ENCODE measurements at places on chromosomes 16 and 17.
A peak's percentile ranks its signal among the peaks of the same experiment; 100 is the strongest.

- peak; percentile 25 for DNase-seq
Measured at GRCh38 chr17:16987830-16988601, 16.1 kb upstream of the TNFRSF13B start.

DNA sequence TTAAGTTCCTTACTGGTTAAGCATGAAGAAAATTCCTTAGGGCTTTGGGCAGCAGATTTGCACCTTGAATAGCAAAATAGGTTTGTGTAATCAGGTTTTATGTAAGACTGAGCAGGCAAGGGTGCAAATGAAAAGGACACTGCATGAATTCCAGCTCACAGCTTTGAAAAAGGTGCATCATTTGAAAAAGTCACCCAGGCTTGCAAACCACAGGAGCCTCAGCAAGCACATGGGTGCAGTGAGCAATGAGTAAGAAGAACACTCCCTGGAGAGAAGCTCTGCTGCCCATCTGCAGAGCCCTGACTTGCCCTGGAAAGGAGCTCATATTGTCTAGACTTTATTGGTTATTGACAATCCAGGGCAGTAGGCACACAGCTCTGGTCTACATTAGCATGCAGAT, 165.6 kb upstream of the KCNJ16 start:
- DNase-seq: no peak

GRCh38 chr16:80459331-80459777, 81.4 kb upstream of the DYNLRB2 start:
- DNase-seq: no peak

DNA sequence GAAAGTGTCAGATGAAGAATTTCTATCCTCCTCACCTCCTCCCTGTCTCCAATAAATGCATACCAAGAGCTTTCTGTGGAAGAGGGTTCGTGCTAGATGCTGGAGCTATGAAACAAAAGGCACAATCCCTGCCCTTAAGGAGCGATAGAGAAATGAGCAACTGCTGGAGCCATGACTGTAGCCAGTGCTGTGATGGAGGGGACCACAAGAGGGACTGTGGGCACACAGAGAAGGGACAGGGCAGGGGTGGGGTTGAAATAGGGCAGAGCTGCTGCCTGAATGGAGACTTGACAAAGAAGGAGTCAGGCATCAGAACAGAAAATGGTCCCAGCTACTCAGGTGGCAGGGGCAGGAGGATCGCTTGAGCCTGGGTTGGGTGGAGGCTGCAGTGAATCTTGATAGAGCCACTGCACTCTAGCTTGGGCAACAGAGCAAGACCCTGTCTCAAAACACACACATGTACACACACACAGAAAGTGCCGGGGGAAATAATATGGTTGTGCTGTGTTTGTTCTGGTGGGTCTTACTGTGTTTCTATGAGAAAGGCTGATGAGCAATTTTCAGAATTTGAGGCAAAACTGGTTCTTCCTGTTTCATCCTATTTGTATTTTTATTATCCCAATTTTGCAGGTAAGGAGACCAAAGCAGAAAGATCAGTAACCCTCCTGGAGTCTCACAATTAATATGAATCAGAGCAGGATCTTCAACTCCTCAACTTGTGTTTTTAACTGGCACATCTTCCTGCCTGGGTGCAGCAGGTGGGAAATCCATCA, 16.5 kb downstream of the TMEM98 start:
- DNase-seq: no peak

DNA sequence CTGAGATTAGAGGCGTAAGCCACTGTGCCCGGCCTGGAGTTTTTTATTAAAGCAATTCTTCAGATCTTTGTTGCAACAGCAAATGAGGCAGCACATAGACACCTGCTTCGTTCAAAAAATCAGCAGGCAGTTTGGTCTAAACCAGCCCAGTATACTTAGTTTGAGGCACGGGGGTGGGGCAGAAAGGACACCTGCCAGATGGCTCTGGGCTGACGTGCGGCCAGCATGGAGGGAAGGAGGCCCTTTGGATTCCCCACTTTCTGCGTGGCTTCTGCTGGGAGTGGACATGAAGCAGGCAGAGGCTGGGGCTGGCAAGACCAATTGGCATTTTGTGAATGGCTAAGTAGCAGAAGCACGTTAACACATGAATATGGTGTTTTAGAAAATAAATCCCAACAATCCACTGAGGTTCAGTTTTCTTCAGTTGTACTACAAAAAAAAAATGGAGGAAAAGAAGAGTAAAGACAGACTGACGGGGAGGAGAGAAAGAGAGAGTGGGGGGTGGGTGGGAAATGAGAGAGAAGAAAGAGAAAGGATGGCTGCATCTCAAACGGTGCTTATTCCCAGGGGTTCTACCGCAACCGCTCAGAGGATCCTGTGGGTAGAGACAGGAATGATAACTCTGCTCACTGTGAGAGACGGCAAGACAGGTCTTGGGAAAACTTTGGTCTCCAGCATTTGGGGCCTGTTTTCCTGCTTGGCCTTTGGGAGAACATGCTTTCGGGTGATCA, 16.3 kb downstream of the C16orf46 start:
- no peak for DNase-seq

- DNase-seq: no peak
Measured at GRCh38 chr16:77165006-77165405, 26.0 kb upstream of the MON1B start.
